ENCODE measurements at places on chromosomes 7 and 10. TPM values are rescaled to one million over a fixed set of nuclear protein-coding genes. Genes with fewer than 3 reads are reported as not detected.

The ZNF485 gene
- total RNA-seq, result 6.5 TPM

The MMP21 gene
- total RNA-seq, result not detected

The DPYSL4 gene
- 3.0 TPM for total RNA-seq

The ADAM8 gene
- total RNA-seq, result 0.33 TPM

The CTAGE8 gene
- 0.96 TPM for total RNA-seq

The PLAC9 gene
- total RNA-seq, result 0.50 TPM

The SEMA4G gene
- 0.83 TPM for total RNA-seq

The TMEM176B gene
- total RNA-seq, result 0.17 TPM

The CPN1 gene
- not detected for total RNA-seq

The SORCS1 gene
- total RNA-seq, result not detected

The TRIL gene
- total RNA-seq, result not detected

The MUC12 gene
- total RNA-seq, result under 0.01 TPM

The TRIM50 gene
- not detected for total RNA-seq

The PDE6C gene
- not detected for total RNA-seq

The SHTN1 gene
- total RNA-seq, result 27.8 TPM
